K562 (cell line): ENCODE measurements at places on chromosomes 5 and 9. TPM values are rescaled to one million over a fixed set of nuclear protein-coding genes. Genes with fewer than 3 reads are reported as not detected.

- DNase-seq, result peak; percentile 57
- no peak overlapping the region for H3K4me3 ChIP-seq
- H3K4me1 ChIP-seq, result no peaks in the 10 kb centered on the region; the same call in 2 of the 3 replicates
- no peaks in the 10 kb centered on the region for H3K27me3 ChIP-seq
- H3K27ac ChIP-seq, result no peak overlapping the region
Measured at GRCh38 chr9:69223605-69224004, 49.5 kb downstream of the TJP2 start.

The ZNF618 gene
- total RNA-seq, result 13.4 and 13.7 TPM in 2 replicates

DNA sequence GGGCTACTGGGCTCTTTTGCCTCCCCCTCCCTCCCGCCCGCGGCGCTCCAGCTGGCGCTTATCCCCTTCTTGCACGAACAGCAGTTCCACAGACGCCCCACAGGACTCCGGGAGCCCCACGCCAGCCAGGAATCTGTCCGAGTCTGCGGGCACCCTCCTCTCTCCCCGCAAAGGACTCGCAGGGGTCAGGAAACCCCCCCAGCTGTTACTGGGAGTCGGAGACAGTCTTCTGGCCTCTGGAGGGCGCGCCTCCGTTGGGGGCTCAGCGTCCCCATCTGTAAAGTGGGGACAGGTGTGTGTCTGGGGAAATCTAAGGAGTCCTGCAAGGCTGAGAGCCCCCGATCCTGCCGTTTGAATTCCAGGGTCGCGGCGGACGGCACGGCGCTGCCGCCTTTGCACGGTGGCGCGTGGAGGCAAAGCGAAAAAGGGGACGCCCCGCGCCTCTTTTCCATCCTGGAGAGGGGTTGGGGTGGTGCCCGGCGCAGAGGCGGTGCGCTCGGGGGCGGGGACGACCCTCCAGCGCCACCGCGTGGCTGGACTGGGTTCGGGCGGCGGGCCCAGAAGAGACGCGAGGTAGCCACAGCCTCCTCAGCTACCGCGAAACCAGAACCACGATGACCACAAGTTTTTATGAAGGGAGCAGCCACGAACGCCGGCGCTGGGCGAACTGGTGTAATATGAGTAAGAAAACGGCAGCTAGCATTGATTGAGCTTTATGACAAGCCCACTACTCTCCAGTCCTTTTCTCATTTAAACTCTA is 2.8 kb upstream of the CCIN start:
- peak overlapping the region; percentile 22 for H3K4me3 ChIP-seq
- no peak overlapping the region for H3K27ac ChIP-seq
- no peaks in the 10 kb centered on the region for H3K27me3 ChIP-seq
- no peaks in the 10 kb centered on the region for H3K36me3 ChIP-seq
- peaks cover 5% of the 10 kb centered on the region; the same call in 2 of the 3 replicates for H3K4me1 ChIP-seq

- H3K4me1 ChIP-seq, result no peaks in the 10 kb centered on the region
- H3K27ac ChIP-seq, result no peak overlapping the region
- no peaks in the 10 kb centered on the region for H3K36me3 ChIP-seq
- no peak for DNase-seq
- no peaks in the 10 kb centered on the region for H3K27me3 ChIP-seq
Measured at GRCh38 chr5:130955041-130955440, 210.0 kb downstream of the HINT1 start.

GRCh38 chr5:115170929-115171510 is 1.3 kb upstream of the TRIM36 start:
- H3K36me3 ChIP-seq, result no peaks in the 10 kb centered on the region
- H3K4me1 ChIP-seq, result peaks cover 20% of the 10 kb centered on the region
- H3K27ac ChIP-seq, result no peak overlapping the region
- H3K27me3 ChIP-seq, result peaks cover 14% of the 10 kb centered on the region
- H3K4me3 ChIP-seq, result no peak overlapping the region

The SAXO1 gene
- total RNA-seq, result not detected in 2 replicates

DNA sequence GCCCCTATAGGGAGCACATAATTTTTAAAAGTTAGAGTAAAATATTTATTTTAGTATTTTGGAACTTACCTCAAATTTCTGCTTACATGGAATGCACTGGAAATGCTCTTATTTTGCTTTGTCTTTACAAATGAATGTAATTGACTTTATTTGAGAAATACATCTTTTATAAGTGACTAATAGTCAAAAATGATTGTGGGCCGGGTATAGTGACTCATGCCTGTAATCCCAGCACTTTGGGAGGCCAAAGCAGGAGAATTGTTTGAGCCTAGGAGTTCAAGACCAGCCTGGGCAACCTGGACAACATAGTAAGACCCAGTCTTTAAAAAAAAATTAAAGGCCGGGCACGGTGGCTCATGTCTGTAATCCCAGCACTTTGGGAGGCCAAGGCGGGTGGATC is 5.8 kb downstream of the HMGCR start:
- peaks cover 9% of the 10 kb centered on the region; the same call in 1 of the 2 replicates for H3K4me1 ChIP-seq
- no peaks in the 10 kb centered on the region for H3K27me3 ChIP-seq
- H3K4me3 ChIP-seq, result no peak overlapping the region
- DNase-seq, result no peak
- peaks cover 90% of the 10 kb centered on the region for H3K36me3 ChIP-seq

GRCh38 chr5:6649186-6649585 is 15.9 kb downstream of the SRD5A1 start:
- H3K4me1 ChIP-seq, result peaks cover 11% of the 10 kb centered on the region
- H3K27ac ChIP-seq, result peak overlapping the region; percentile 3; the same call in 2 of the 3 replicates
- peaks cover 15% of the 10 kb centered on the region; the same call in 2 of the 3 replicates for H3K36me3 ChIP-seq
- no peaks in the 10 kb centered on the region for H3K27me3 ChIP-seq
- peak; percentile 49 for DNase-seq

The IL31RA gene
- not detected in 2 replicates for total RNA-seq

DNA sequence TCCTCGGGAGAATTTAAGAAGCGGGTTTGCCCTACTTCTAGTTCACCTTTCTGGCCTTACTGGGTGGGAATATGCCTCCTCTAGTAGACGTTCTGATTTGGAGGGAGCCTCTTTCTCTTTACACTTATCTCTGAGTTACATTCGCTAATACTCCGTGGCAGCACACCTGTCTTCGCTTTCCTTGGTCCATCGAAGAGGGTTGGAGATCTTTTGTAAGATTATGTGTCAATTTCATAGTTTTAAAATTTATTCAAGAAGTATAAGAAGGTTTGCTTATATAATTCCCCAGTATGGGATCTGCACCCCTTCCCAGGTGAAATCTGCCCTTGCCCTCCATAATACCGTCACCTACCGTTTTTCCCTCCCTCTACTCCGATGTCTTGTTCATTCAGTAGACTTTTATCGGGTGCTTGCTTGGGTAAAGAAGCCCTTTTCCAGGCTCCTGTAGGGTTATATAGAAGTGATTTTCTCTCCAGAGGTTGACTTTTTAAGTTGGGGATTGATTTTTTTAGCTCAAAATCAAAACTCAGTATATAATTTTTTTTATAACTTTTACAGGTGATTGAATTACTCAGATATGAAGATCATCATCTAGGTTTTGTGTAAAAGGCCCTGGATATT is 1.1 kb downstream of the GPBP1 start:
- H3K27me3 ChIP-seq, result no peaks in the 10 kb centered on the region
- H3K27ac ChIP-seq, result peak overlapping the region; percentile 99
- H3K36me3 ChIP-seq, result peaks cover 34% of the 10 kb centered on the region
- H3K4me3 ChIP-seq, result peak overlapping the region; percentile 82

- DNase-seq, result no peak
- no peak overlapping the region for H3K27ac ChIP-seq
- no peaks in the 10 kb centered on the region for H3K27me3 ChIP-seq
Measured at GRCh38 chr9:19690128-19690527, 98.7 kb downstream of the SLC24A2 start.

- no peak overlapping the region for H3K27ac ChIP-seq
- H3K4me3 ChIP-seq, result no peak overlapping the region
- no peak for DNase-seq
- no peaks in the 10 kb centered on the region for H3K36me3 ChIP-seq
- peaks cover 49% of the 10 kb centered on the region for H3K27me3 ChIP-seq
Measured at GRCh38 chr9:92948632-92949031, 1.3 kb downstream of the FGD3 start.

DNA sequence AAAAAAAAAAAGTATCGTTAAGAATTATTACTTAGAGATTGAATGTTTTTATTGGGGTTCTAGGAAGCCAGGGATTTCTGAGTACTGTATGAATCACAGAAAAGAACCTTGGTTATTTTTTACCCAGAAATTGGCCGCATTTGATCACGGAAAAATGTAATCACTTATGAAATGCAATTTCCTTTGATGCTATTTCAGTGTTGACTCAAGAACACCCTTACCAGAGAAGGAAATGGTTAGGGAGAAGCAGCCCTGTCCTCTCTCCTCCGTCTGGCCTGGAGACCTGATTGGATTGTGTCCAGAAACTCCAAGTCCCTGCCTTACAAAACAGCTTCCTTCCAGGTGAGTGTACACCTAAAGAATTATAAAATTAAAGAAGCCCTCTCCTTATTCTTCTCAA is 116.7 kb downstream of the MED10 start:
- no peak overlapping the region for H3K27ac ChIP-seq
- no peaks in the 10 kb centered on the region for H3K4me1 ChIP-seq
- no peak overlapping the region for H3K4me3 ChIP-seq
- peaks cover 10% of the 10 kb centered on the region; the same call in 1 of the 2 replicates for H3K27me3 ChIP-seq
- no peak for DNase-seq

- H3K4me3 ChIP-seq, result no peak overlapping the region
- no peak for DNase-seq
- no peaks in the 10 kb centered on the region for H3K27me3 ChIP-seq
- peaks cover 54% of the 10 kb centered on the region; the same call in 2 of the 3 replicates for H3K36me3 ChIP-seq
- no peak overlapping the region for H3K27ac ChIP-seq
Measured at GRCh38 chr9:136860529-136860928, 5.6 kb downstream of the EDF1 start.

DNA sequence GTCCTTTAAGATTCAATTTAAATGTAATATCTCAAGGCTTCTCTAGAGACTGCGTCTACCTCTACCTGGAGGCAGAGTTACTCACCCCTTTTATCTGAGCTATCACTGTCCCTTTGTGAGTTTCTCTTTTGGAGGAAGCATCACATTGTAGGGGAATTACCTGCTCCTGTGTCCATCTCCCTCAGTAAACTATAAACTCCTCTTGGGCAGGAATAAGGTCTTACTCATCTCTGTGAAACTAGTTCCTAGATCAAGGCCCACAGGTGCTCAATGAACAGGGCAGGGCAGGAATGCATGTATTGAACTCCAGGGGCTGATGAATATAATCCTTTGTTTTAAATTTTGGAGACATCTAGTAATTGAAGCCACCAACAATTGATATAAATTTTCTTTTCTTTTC is 139.8 kb upstream of the ERCC6L2 start:
- DNase-seq, result no peak
- H3K27me3 ChIP-seq, result peaks cover 13% of the 10 kb centered on the region; the same call in 2 of the 3 replicates
- no peaks in the 10 kb centered on the region for H3K36me3 ChIP-seq
- no peaks in the 10 kb centered on the region for H3K4me1 ChIP-seq
- no peak overlapping the region for H3K4me3 ChIP-seq

- H3K4me1 ChIP-seq, result no peaks in the 10 kb centered on the region
- DNase-seq, result no peak
- H3K27me3 ChIP-seq, result no peaks in the 10 kb centered on the region
- no peak overlapping the region for H3K4me3 ChIP-seq
- no peak overlapping the region for H3K27ac ChIP-seq
Measured at GRCh38 chr5:154285661-154286408, 95.3 kb downstream of the GALNT10 start.

The GPR150 gene
- not detected in 2 replicates for total RNA-seq

The SPINK6 gene
- total RNA-seq, result not detected in 2 replicates

The STKLD1 gene
- 0.20 and 0.33 TPM in 2 replicates for total RNA-seq

The PCDHGA6 gene
- 0.09 and 0.11 TPM in 2 replicates for total RNA-seq

The BTNL3 gene
- total RNA-seq, result not detected in 2 replicates

The NSA2 gene
- 77.8 and 88.5 TPM in 2 replicates for total RNA-seq

DNA sequence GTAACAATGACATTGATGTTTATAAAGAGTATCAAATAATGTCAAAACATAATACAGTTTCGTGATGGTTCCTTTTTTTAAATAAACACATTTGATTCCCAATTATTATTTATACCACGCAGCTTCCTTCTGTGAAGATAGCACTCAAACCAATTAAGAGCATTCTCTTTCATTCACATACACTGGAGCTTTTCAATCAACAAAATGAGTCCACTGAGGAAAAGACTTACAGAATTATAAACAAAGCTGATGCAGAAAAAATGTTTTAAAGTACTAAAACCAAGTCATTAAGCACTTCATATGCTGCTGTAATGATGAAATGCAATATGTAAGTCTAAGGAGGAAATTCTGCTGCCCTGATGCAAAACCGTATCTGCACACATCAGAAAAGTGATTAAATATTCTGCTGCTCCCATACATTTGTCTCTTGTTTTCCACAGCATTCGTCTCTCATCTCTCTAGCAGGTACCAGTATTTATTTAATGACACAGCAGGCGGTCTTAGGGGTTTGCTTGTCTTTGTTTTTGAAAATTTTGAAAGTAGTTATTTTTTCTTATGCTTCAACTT is 147.1 kb downstream of the CDH10 start:
- H3K36me3 ChIP-seq, result no peaks in the 10 kb centered on the region
- no peaks in the 10 kb centered on the region for H3K27me3 ChIP-seq
- DNase-seq, result no peak
- H3K27ac ChIP-seq, result no peak overlapping the region

- no peak overlapping the region for H3K27ac ChIP-seq
- H3K36me3 ChIP-seq, result no peaks in the 10 kb centered on the region
- DNase-seq, result no peak
- no peak overlapping the region for H3K4me3 ChIP-seq
- H3K27me3 ChIP-seq, result no peaks in the 10 kb centered on the region
Measured at GRCh38 chr5:58346041-58346440, 113.8 kb downstream of the PLK2 start.

The HTR1A gene
- total RNA-seq, result not detected in 2 replicates

The FOXD1 gene
- 0.22 and 0.40 TPM in 2 replicates for total RNA-seq

DNA sequence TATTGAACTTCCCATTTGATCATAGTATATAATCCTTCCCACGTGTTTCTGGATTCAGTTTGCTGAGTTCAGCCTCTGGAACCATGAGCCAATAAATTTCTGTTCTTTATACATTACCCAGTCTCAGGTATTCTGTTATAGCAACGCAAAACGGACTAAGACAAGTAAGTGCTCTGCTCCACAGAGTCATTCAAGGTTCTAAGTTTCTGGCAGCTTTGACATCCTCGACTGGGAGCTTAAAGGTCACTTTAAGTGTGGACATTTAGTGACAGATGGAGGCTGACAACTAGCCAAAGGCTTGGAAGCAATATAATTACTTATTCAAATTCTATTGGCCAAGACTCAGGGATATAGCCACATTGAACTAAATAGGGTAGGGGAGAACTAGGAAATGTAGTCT is 177.7 kb upstream of the RASEF start:
- no peaks in the 10 kb centered on the region for H3K4me1 ChIP-seq
- no peaks in the 10 kb centered on the region for H3K27me3 ChIP-seq

DNA sequence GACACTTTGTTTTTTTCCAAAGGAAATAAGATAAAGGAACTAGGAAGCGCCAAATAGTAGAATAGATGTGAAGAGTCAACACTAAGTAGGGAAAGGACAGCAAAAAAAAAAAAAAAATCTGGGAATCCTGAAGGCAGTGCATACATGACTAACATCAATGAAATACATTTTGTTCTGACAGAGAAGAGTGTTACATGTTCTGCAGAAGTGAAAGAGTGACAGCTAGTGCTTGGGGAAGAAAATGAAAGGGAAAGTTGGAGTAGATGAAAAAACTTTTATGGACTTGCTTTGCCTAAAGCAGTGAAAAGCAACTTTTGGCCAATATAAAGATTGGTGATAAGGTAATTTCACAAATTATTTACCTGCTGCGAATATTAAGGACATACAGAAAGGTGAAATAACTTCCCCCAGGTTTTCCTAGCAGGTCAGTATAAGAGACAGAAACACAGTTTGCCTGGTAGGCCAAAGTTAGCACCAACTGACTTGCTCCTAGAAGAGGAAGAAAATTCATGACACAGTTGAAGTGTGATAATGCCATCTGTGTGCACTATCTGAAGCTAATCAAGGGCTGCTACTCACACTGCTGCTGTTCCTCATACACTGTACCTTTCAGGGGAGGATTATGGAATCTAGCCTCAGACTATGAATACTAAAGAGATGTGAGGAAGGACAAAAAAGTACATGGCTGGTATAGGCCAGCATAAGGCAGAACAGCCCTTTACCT is 38.6 kb downstream of the RANBP6 start:
- no peaks in the 10 kb centered on the region for H3K36me3 ChIP-seq
- no peaks in the 10 kb centered on the region for H3K4me1 ChIP-seq
- no peak overlapping the region for H3K4me3 ChIP-seq
- DNase-seq, result no peak
- H3K27ac ChIP-seq, result no peak overlapping the region
